Activated gamma-delta T cell treated with Interleukin-2 at 50 U/mL for 16 hours (primary cell): ENCODE measurements at places on chromosomes 1 and 21.

GRCh38 chr1:212192261-212192998, 92.8 kb upstream of the PPP2R5A start:
- no peak for DNase-seq

DNA sequence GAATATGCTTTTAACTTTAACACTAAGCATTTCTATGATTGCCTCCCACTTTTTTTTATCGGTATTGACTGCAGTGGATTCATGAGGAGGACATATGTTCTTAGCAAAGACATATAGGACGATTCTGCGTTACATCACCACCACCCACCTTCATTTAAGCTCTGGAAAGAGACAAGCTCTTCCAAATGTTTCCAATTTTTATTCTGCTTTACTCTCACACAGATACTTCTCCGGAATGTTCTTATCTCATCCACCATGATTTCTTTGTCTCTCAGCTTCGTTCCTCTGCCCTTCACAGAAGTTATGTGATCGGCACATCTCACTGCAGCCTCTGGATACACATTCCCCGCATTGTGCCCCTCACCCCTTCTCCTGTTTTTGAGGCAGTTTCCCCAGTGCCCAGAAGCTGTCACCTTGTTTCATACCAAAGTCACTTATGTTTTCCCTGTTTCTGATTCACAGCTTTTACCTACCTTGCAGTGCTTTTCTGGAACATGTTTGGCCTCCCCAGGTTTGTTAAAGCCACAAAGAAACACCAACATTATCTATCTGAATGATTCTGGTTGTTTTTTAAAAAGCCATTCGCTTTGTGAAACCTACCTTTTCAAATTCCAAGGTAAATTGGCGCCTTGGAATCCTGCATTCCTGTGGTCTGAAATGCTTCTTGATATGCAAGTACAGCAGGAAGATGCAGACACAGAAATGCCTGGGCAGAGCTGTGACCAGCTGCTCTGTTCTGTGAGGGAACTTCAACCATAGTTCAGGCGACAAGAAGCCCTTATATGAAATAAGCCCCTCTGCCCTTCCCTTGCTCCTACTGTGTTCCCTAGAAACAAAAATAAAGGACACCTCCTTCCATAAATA, 1020.2 kb downstream of the TTLL7 start:
- DNase-seq = no peak

DNA sequence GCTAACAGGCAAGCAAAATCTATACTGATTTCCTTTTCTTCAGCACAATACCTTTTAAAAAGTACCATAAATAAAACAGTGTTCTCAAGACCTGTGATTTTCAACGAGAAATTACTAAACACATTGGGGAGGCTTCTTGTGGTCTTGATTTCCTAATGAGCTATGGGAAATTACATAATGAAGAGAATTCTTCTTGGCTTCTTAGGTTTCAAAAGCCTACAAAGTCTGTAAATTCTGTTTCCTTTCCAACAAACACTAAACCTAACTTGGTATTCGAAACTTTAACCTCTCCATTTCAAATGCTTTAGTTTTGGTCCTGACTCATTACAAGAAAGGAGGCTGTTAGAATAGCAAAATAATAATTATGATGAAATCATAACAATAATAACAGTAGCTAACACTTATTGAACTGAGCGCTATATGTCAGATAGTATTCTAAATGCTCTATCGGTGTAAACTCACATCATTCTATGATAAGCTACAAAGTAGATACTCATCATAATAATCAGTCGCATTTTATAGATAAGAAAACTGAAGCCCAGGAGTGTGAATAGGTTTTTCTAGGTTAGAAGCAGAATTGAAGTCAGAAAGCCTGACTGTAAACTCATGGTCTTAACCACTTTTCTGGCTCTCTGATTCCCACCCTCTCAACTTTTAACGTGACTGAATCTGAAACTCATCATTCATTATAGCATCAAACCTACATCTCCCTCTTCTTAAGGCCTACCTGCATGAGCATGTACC, 486.7 kb downstream of the SMYD3 start:
- DNase-seq = no peak

- no peak for DNase-seq
Measured at GRCh38 chr1:231266811-231267322, 25.9 kb downstream of the GNPAT start.

GRCh38 chr1:19435851-19436455, 49.4 kb downstream of the CAPZB start:
- DNase-seq = no peak

DNA sequence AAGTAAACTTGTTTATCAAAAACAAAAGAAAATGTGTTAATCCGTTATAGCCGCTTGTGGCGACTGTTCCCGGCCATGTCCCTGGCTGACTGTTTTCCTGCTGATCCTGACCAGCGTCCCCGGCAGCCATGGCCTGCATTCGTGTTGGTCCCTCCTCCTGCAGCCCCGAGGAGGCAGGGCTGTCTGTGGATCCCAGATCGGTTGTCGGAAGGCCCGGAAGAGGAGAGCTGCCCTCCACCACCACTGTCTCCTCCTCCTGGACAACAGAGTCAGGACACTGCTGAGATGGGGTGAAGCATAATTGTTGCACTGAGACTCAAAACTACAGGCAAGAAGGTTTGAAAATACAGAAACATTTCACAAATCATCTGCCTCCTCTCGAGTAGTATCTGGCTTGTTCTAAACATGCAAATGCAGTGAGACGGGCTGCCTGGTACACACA, 3.6 kb upstream of the MXRA8 start:
- no peak for DNase-seq

DNA sequence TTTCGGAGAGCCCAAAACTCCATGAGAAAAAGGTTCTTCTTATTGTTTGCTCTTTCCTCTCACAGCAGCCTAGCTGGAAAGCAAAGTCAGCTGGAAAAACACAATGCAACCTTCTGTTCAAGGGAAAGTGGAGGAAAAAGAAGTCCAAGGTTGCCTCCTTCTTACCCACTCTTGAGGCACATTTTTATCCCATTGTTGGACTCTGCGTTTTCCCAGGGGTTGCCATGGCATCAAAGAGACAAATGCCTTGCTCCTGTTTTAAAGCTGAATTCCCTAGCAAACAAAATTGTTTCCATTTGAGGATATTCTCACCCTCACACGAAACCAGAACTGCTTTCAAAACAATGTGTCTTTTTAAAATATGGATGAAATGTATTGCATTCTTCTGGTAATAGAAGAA, 45.1 kb upstream of the PALMD start:
- DNase-seq = no peak
